M059J (cell line): ENCODE measurements at places on chromosomes 2 and 18.

GRCh38 chr2:118845522-118846441 lies 1.7 kb downstream of the EN1 start:
- no peak for DNase-seq

DNA sequence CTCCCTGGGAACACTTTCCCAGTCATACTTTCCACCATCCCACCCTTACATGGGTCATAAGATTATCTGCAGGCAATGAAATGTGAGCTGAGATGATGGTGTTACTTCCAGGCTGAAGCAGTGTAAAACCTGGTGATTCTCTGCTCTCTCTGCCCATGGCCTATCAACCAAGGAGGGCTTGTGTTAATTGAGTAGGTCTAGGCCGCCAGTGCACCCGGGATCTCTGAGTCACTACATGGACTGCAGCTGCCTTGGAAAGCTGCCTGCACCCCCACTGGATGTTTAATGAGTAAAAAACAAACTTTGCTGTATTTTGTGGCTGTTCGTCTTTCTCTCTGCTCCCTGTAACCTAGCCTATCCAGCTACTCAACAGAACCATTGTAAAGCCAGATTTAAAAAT lies 451.7 kb upstream of the SMIM21 start:
- no peak for DNase-seq

DNA sequence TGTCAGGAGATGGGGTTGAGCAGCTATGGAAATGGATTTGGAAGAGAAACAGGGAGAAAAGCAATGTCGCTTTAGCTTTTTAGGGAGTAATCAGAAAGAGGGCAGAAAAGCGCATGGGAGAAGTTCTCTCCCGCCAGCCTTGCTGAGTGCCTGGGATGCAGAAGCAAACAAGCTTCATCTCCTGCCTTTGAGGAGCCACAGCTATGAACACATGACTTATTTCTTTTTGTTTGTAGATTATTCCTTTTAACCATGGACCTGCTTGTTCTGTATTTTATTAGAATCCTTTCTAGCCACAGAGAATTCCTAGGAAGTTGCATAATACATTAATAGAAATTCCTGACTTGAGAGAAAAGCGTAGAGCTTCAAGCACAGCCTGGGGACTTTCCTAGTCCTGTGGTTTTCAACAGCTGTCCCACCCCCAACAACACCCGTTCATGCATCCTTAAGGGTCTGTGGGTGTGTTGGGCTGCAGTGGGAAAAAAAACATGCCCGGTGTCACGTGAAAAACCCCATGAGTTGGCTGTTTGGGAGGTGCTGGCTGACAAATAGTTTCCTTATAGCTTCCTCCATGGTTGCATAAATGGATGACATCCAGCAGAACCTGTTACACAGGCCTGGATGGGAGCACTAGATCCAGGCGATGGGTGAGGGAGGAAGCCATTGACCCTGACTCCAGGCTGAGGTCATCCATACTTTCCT lies 14.9 kb downstream of the SLC9A4 start:
- peak; percentile 5 for DNase-seq

DNA sequence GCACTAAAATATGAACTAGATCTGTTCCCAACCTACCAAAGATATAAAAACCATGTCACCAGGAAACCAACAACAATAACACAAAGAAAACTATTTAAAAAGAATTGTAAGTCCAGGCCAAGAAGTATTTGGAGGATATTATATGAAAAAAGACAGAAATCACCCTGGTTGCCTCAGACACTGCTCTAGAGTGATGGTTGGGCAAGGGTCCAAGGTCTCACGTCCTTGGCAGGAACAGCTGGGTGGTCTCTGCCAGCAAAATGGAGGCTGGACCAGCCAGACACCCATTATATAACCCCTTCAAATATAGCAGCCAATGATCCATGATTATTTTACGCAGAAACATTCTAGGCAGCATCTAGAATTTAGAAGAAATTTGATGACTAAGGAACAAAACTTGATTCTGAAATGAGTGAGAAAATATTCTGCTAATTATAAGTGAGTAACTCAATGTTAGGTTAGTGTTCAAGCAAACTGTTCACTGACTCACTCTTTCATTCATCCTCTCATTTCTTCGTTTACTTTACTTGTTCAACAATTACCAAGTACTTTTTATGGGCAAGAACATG lies 35.4 kb downstream of the MRPL35 start:
- no peak for DNase-seq

GRCh38 chr2:1841903-1842791 lies 97.8 kb upstream of the PXDN start:
- no peak for DNase-seq

DNA sequence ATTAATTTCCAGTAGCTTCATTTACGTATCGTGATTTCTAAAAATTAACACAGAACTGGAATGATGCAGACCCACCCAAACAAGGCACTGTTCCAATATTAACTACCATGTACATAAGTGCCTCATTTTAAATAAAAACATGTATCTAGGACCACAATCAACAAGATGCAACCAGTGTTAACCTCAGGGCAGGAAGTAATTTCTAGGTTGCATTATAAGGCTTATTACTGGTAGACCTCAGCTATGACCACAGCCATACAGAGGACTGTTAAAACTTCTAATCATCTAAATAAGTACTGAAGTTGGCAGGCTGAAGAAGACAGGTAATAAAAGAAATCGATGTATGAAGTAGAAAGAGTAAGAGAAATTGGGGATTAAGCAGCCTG lies 262.9 kb downstream of the HDAC4 start:
- DNase-seq, result no peak

DNA sequence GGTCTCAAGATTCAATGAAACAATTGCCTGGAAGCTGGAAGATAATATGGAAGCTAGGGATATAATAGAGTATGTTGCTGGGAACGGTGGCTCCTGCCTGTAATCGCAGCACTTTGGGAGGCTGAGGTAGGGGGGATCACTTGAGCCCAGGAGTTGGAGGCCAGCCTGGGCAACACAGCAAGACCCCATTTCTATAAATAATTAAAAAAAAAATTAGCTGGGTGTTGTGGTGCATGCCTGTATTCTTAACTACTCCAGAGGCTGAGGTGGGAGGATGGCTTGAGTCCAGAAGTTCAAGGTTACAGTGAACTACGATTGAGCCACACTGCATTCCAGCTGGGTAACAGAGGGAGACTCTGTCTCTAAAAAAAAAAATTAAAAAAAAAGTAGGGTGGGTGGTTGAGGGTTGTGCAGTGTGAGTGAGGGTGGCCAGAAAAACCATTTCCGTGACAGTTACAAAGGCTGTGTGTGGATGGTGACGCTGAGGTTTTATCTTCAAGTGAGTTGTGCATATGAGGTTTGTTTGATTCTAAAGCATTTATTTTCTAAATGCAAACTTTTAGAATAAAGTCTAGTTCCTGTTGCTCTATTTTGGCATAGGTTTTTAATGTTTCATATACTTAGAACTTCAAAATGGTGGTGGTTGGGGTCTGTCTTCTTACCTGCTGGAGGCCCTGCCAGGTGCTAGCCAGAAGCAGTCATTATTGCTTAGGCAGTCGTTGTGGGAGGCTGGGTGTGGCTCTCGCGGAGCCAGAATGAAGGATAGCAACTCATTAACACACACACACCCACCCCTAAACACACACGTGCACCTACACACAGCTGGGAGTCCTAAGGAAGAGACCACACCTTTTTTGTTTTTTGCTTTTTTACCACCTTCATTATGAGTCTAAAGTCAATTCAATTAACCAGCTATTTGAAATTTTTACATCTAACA lies 4.7 kb upstream of the IL1R2 start:
- no peak for DNase-seq

- no peak for DNase-seq
Measured at GRCh38 chr2:127092306-127092705, 14.6 kb downstream of the BIN1 start.

DNA sequence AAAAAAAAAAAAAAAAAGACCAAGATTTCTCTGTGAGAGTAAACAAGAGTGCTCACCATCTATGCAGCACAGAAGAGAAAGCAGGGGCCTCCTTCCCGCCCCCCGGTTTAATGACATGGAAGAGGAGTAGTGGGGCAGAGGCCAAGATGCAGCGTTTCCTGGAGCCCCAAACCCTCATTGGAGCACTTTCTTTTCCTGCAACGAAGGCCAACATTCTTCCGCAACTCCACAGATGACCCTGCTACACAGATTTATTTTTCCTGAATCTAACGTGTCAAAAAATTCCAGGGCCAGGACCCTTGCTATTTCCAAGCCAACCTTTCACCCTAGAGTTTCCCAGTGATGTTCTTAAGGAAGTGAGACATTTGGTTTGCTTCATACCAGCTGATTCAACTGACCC lies 189.6 kb downstream of the MIB1 start:
- no peak for DNase-seq

DNA sequence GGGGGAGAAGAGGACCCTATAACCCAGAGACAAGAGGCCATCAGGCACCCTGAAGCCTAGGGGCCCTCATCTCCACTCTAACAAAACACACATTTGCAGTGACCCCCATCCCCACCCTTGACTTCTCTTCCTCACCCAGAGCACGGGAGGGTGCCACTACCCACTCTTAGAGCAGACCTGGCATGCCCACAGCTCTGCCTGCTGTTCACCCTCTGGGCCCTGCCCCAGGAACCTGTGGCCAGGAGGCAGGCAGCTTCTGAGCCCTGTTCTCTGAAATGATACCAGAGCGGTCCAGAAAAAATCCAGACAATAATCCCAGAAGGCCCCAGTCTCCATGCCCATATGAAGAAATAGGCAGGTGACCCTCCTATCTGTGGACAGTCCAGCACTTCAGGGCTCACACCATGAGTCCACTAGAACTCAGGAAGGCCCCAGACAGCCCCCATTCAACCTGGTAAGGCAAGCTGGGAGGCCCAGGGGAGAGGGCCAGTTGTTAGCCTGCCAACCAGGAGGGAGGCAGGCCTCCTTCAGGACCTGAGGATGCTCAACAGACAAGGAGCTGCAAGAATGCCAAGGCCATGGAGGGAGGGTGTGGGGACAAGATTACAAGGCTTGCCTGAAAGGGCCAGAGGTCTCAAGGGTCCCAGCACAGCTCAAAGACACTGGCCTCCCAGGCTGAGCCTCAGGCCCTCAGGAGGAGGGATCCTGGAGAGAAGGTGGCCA lies 75.0 kb downstream of the TNS1 start:
- no peak for DNase-seq

GRCh38 chr2:7997279-7997678 lies 684.6 kb upstream of the ID2 start:
- DNase-seq, result no peak

DNA sequence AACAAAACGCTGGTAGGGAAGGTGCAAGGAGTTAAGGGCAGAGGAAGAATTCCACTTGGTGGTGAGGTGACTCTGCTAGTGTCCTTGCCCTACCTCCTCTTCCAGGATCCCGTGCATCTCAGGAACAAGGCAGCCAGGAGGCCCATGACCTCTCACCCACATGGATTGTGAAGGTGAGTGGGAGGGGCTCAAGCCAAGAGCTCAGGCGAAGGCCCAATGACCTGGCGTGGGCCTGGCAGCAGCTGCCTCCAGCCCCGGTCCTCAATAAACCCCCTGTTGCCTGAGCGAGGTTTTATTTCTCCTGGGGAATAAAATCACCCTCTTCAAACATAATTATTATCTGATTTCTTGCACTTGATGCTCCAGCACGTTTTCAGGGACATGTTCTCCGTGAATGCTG lies 28.2 kb downstream of the LAMA1 start:
- no peak for DNase-seq

GRCh38 chr18:32478317-32478716 lies 7.6 kb upstream of the GAREM1 start:
- no peak for DNase-seq

DNA sequence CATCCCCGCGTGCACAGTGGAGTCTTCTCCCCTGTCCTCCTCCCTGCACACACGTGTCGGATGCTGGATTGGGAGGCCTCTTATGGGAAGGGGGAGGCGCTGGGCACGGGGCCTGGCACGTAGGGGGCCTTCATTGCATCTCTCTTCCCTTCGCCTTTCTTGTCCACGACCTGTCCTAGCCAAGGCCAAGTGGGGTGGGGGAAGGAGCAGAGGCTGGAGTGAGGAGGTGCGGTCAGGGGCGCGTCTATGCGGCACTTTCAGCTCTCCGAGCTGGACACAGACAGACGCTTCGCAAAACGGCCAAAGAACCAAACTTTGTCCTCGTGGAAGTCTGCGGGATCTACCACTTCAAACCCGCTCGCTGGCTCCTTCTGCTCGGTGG lies 13.4 kb downstream of the ALPG start:
- no peak for DNase-seq

DNA sequence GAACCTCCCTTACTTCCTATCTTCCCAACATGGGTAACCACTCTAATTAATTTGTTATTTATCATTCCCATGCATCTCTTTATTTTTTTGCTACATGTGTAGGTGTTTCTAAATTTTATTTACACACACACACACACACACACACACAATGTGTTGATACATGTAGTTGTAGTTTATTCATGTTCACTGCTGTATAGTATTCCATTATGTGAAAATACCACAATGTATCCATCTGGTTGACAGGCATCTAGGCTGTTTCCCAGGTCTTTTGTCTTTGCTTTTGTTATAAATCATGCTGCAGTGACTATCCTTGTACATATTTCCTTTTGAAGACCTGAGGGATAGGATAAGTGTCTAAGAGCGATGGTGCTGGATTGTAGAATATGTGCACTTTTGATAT lies 59.7 kb downstream of the ACAA2 start:
- DNase-seq, result no peak

DNA sequence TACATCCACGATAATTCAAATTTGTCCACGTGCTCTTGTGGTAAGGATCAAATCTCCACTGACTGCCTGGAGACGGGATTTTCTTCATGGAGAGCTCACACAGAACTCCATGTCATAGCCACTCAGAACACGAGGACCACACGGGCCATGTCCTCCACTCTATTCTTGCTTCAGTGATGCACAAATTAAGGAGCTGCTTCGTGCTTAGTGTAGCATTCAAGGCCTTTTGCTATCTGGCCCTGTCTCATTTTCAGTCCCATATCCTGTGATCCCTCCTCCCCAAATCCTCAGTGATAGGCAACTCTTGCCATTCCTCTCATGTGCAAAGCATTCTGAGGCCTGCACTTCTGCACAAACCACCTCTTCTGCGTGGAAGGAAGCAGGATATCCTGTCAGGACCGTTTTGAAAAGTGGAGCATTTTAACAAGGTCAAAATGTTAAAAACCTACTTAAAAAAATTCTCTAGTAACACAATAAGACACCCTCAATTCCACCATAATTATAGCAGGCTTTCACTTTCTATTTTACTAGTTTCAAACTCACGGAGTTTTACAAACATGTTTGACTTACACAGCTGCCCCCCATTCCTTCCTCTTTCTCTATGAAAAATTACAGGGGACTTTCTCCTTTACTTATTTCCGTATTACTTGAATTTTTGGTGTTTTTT lies 35.2 kb downstream of the ST3GAL5 start:
- DNase-seq, result no peak

DNA sequence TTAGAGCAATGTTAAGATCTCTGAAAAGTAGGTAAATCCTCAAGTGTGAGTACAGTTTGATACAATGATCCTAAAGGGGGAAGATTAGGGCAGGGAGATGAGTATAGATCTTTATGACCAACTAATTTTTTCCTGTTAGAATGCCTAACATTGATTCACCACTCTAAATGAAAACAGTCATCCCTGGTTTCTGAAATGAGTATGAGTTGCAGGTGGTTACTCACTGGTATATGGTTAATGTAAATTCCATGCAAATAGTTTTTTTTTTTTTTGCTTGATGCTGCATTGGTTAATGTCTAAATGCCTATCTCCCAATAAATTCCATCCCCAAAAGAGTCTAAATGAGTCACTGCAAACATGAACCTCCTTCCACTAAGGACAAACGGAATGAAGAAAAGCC lies 55.0 kb upstream of the SERPINB2 start:
- peak; percentile 85 for DNase-seq

GRCh38 chr2:119122663-119123062 lies 35.9 kb downstream of the C1QL2 start:
- no peak for DNase-seq
